A549 treated with AZD2906 at 1 μM for 4 hours (cell line): ENCODE measurements at places on chromosomes 12 and 14. TPM values are rescaled to one million over a fixed set of nuclear protein-coding genes. Genes with fewer than 3 reads are reported as not detected.

The HRK gene
- 1.4 to 2.1 TPM (median 1.8 TPM) in 5 replicates for total RNA-seq

The KRT79 gene
- 0.05 to 0.10 TPM (median 0.07 TPM) in 4 of 5 replicates, not detected in the other for total RNA-seq

The KLRK1 gene
- 0.18 TPM in 1 of 5 replicates, not detected in the others for total RNA-seq

The PZP gene
- total RNA-seq, result not detected in 5 replicates

The LTA4H gene
- 88.0 to 111 TPM (median 95.1 TPM) in 5 replicates for total RNA-seq

The IRAK3 gene
- 1.0 to 1.6 TPM (median 1.4 TPM) in 5 replicates for total RNA-seq

The KCNA5 gene
- 0.03 TPM in 1 of 5 replicates, not detected in the others for total RNA-seq

The CPNE8 gene
- 8.0 to 10.4 TPM (median 9.5 TPM) in 5 replicates for total RNA-seq
